GM20000 (cell line): ENCODE measurements at places on chromosomes 3 and 15.
A peak's percentile ranks its signal among the peaks of the same experiment; 100 is the strongest.

- DNase-seq, result no peak
Measured at GRCh38 chr15:63826528-63826927, 7.2 kb downstream of the HERC1 start.

DNA sequence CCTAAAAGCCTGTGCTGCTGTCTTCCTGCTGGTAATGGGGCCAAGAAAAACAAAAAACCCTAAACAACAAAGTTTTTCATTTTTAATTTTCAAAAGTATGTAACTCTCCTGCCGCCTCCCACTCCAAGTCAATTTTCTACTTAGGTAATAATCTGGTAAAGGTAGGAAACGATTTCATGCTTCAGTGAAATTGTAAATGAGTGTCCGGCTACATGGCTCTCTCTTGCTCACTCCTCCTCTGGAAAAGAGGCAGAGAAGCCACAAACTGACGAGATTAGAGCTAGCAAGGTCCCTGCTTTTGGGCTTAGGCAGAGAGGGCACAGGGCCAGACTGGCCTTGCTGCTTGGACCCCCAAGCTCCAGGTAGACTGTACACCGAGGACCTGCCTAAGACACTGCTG, 23.5 kb downstream of the KLHL25 start:
- no peak for DNase-seq

DNA sequence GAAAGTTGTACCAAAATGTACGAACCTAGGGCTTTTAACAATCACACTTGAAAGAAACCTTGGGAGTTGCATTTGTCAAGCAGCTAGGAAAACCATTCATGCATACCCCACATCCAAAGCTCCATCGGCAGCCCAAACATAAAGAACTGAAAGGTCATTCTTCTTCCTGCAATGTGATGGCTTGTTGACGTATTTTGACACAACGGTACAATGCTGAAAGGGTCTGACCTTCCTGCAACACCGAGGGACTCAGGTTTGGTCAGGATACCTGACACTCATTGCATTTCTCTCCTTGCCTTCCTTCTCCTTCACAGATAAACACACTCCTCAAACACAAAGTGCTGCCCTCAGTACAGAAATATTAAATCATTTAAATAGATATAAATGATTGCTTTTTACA, 145.5 kb downstream of the CDIN1 start:
- DNase-seq, result no peak

- peak; percentile 74 for DNase-seq
Measured at GRCh38 chr15:77496715-77497109, 76.0 kb downstream of the HMG20A start.

- peak; percentile 50 for DNase-seq
Measured at GRCh38 chr15:79431636-79432344, at the start of gene MINAR1. MINAR1 (plus strand) TSS chr15:79432336; CDS start chr15:79456148, 23,812 bp downstream.

GRCh38 chr15:39597751-39598185, 16.9 kb downstream of the THBS1 start:
- no peak for DNase-seq

- peak; percentile 74 for DNase-seq
Measured at GRCh38 chr3:181709537-181710279, 2.0 kb upstream of the SOX2 start.

GRCh38 chr15:41336549-41336948, 3.9 kb downstream of the NUSAP1 start:
- DNase-seq, result no peak

DNA sequence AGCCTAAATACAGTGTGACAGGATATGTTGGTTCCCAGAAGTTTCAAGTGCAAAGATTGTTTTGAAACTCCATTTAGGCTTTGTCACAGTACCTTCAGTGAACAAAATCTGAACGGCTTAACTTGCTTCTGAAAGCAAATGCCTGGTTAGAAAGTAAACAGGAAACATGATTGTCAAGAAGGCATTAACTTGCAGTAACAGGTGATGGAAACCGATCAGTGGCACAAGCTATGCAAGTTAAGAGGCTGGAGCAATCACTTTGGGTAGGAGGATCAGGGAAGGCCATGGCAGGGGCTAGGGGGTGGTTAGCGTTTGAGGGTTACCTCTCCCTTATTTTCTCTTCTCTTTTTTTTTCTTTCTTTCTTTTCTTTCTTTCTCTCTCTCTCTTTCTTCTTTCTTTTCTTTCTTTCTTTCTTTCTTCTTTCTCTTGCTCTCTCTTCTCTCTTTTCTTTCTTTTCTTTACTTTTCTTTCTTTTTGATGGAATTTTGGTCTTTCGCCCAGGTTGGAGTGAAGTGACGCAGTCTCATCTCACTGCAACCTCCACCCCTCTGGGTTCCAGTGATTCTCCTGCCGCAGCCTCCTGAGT, 2.4 kb downstream of the HYKK start:
- no peak for DNase-seq

DNA sequence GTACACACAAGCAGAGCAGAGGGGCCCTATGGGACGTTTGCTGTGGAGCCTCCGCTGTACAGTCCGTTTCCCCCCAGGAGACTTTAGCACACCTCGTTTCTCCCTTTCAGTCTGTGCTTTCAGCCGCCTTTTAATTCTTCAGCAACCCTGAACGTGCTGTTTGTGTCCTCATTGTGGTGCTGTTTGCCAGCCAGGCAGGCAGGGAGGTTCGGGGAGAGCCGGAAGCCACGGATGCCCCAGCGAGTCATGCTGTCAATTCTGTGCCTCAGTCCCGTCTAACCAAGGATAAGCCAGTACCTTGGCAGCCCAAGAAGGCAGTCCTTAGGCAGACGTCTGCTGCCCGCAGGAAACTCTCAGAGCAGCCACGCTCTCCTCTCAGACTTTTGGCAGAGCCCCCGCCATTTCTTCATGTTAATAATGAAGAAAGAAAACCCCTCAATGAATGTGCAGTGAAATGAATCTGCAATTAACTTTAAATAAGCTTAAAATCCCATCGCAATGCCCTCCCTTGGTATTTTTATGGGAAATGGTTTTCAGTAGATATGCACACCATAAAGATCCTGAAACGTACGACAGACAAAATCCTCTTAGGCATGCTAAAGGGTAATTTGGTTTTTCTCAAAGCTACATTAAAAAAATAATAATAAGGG, 158.6 kb downstream of the UACA start:
- no peak for DNase-seq

GRCh38 chr15:67915461-67916374, 75.9 kb upstream of the RNU6-1 start:
- DNase-seq, result no peak

DNA sequence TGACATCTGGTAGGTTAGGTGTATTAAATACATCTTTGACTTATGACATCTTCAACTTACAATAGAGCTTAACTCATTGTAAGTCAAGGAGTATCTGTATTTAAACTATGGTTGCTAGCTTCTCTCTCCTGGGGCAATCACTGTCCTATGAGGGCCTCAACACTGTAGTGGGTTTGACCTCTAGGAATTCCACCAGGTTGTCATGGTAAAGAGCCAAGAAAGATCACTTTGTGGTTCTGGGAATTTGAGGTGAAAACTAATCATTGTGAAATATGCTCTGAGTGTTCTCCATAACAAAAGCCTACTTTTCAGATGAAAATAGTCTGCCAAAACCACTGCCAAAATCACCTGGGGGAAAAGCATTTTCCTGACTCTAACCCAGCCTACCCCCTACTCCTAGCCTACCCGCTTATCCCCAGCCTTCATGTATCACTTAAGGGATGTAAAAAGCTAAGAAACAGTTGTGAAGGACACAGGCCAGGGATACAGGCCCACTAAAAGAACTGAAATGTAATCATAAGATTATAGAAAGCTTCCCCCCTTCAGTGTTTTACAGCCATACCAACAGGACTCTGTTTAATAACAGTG, 723.8 kb downstream of the MECOM start:
- DNase-seq, result no peak

GRCh38 chr3:100756441-100756840, 47.1 kb downstream of the TFG start:
- DNase-seq, result no peak

DNA sequence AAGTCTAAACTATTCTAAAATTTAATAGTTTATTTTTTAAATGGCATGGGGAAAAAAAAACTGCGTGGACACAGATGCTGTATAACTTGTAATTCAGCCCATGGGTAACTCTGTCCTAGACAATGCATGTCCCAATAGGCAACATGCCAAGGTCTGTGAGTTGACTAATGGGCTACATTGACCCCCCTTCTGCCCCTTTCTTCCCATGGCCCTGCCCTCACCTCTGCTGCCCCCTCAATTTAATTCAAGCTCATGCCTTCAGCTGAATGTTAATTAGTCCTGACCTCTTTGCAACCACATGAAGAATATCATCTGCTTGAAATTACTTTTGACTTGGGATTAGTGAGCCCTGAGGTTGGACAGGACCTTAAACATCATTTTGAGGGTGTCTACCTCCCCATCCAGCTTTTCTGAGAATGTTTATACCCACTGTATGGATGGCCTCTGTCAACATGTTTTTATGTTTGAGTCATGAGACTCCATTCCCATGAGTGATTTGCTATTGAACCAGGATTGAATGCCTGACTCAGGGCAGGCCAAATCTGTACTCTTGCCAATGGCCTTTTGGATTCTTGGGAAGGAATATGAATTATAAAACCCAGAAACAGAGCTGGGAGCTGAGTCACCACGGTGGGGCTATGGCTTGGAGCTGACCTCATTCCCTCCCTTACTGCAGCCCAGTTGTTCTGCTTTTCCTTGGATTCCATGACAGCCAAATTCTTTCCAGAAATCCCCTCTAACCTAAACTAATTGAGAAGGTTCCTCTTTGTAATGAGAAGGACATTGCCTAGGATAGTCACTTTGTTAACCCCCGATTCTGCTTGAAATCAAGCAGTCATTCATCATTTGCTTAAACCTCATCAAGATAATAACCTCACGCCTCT, 33.5 kb upstream of the PDE8A start:
- no peak for DNase-seq

GRCh38 chr3:130686833-130687232, 59.8 kb downstream of the PIK3R4 start:
- DNase-seq, result no peak

GRCh38 chr3:79367066-79367465, 400.7 kb downstream of the ROBO1 start:
- no peak for DNase-seq

GRCh38 chr3:195256639-195257453, 14.1 kb downstream of the XXYLT1 start:
- DNase-seq, result peak; percentile 3

GRCh38 chr3:14374444-14374883, 27.9 kb upstream of the SLC6A6 start:
- DNase-seq, result no peak

DNA sequence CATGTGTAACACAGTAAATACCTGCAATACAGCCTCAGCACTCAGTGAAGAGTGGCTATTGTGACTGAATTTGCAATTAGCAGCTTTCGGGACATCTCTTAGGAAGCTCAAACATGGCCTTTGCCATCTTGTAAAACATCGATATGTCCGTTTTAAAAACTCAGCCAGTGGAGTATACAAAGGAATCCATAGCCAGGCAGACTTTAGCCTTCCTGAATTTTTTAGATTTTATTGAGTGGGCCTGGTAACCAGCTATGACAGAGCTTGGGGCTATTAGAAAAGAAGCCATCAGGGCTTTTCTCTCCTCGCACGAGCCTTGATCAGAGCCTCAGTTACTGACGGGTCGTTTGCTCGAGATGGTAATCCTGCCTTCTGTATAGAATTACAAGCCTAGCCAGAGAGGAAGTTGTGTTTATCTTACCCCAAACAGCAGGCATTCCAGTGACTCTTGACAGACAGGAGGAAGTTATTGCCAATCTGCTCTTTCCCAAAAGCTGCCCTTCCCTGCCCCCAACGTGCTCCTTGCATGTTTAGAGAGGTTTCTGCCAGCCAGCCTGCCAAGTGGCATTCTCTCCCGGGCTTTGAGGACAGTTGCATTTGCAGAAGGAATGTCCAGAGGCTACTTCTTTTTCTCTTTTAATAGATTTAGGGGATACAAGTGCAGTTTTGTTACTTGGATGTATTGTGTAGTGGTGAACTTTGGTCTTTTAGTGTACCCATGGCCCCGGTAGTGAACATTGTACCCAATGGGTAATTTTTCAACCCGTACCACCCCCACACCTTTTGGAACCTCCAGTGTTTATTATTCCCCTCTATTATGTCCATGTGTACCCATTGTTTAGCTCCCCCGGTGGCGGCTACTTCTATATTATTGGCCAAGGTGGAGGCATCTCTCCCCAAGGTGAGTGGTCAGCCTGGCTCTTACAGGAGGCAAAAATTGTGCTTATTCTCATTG, 40.6 kb downstream of the ITPR1 start:
- DNase-seq, result no peak

GRCh38 chr15:79923079-79923514, 26.3 kb upstream of the MTHFS start:
- DNase-seq, result peak; percentile 87

- no peak for DNase-seq
Measured at GRCh38 chr3:13607821-13608597, 59.1 kb downstream of the FBLN2 start.

- no peak for DNase-seq
Measured at GRCh38 chr3:17052363-17052762, 167.6 kb downstream of the PLCL2 start.

- DNase-seq, result no peak
Measured at GRCh38 chr3:139414608-139415224, 25.3 kb upstream of the COPB2 start.

- no peak for DNase-seq
Measured at GRCh38 chr3:171643681-171644080, 166.6 kb downstream of the PLD1 start.

DNA sequence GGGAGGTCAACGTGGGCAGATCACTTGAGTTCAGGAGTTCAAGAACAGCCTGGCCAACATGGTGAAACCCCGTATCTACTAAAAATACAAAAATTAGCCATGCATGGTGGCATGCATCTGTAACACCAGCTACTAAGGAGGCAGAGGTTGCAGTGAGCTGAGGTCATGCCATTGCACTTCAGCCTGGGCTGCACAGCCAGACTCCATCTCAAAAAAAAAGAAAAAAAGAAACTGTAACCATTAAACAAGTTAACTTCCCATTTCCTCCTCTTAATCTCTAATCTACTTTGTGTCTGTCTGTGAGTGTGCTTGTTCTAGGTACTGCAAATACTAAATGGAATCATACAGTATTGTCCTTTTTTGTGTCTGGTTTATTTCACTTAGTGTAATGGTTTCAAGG, 2.7 kb downstream of the RBM6 start:
- no peak for DNase-seq

DNA sequence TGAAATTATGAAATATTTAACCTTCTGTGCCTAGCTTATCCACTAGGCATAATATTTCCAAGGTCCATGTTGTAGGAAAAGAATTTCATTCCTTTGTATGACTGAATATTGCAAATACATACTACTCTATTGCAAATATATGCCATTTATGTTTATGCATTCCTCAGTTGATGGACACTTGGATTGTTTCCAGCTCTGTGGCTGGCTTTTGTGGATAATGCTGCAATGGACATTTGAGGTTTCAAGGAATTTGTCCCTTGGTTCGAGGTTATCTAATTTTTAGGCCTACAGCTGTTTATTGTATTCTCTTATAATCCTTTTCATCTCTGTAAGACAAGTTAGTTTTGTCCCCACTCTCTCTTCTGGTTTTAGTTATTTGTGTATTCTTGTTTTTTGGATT, 7.7 kb upstream of the AADACL2 start:
- no peak for DNase-seq

DNA sequence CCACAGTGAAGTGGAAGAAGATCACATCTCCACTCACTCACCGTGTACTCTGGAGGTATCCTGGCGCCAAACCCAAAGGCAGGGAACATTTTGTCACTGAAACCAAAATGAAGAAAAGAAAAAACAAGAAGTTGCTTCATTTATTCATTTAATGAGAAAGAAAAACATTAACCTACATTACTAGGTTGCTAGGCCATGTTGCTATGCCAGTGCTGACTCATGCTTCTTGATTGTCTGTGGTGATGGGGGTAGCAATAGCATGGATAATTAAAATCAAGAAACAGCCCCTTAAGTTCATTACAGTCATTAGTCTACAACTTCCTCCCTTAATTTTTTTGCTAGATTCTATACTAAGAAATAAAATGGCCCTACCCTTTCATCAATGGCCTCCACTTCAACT, 52.7 kb upstream of the MRPL3 start:
- no peak for DNase-seq
